H9 (cell line): ENCODE measurements at places on chromosomes 12 and 14.

GRCh38 chr14:52856139-52856538 is 64.7 kb upstream of the GNPNAT1 start:
- DNase-seq: no peak

DNA sequence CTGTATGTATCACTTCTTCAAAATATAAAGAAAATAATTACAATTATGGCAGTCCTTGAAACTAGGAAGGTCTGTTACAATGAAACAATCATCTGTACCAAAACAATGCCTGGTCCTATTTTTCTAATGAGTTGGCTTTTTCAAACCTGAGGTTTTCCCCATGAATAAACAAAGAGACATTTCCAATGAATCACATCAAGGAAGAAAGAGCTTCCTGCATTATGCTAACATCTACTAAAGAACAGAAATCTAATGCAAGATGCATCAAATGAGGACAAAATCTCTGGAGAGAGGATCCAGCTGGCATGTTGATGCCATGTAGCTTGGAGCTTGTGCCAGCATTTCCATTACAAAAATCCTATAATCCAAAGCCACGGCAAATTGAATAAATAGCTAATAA is 29.3 kb downstream of the NIN start:
- DNase-seq: no peak

GRCh38 chr12:109170324-109170723 is 53.9 kb downstream of the ACACB start:
- DNase-seq: no peak

DNA sequence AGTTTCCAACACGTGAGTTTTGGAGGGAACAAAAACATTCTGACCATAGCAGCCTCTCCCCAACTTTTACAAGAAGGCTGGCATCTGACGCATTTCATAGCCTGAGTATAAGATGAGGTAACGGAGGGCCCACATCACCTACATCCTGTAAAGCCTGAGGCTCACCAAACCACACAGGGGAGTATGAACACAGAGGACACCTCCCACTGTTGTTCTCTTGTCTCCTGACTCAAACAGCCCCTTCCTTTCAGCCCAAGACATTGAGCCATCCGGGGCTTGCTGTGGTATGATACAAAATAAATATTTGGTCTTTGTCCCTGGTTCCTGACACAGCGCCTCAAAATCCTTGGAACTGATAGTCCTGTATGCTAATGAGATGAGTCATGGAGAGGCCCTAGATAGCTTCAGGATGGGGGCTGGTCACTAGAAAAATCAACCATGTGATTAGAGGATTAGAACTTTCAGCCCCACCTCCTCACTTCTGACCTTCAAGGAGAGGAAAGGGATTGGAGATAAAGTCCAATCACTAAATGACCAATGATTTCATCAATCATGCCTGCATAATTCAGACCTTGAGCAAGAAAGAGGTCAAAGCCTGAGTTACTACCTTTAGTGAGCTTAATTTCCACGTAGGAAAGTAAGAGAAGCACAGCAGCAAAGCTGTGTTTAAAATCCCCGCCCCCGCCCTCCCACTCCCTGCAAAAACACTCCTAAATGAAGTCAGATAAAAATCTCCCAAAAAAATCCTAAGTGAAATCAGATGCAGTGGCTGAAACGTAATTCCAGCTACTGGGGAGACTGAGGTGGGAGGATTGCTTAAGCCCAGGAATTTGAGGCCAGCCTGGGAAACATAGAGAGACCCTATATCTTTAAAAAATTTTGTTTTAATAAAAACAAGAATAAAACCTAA is 236.4 kb downstream of the PCNX1 start:
- no peak for DNase-seq

GRCh38 chr12:60997869-60998378 is 1262.3 kb upstream of the USP15 start:
- DNase-seq: no peak

DNA sequence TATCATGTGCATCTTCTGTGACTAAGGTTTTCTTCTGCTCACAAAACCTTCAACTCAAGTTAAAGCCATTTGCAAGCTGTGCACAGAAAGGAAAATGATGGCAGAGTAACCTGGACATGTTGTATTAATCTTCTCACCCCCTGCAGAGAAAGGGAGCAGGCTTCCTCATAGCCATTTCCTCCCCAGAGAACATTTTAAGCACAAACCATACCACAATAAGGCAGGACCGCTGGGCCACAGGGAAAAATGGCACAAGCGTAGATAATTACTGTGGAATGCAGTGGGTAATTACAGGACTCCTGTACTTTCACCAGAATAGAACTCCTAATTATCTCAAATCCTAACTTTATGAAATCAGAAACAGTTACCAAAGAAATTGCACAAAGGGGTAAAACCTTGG is 215.7 kb downstream of the KIF21A start:
- no peak for DNase-seq

- DNase-seq: peak; percentile 61
Observed at GRCh38 chr14:33959692-33960151, 8.8 kb upstream of the EGLN3 start.
